ENCODE measurements at places on chromosomes 13 and 19. TPM values are rescaled to one million over a fixed set of nuclear protein-coding genes. Genes with fewer than 3 reads are reported as not detected.

- H3K36me3 ChIP-seq, result no peaks in the 10 kb centered on the region
- DNase-seq, result no peak
- no peak overlapping the region for H3K4me3 ChIP-seq
- H3K27ac ChIP-seq, result no peak overlapping the region
Measured at GRCh38 chr13:100129605-100130004, 40.7 kb downstream of the PCCA start.

GRCh38 chr19:43699506-43700394 lies 16.1 kb upstream of the IRGC start:
- no peaks in the 10 kb centered on the region for H3K27me3 ChIP-seq
- DNase-seq, result no peak
- no peaks in the 10 kb centered on the region for H3K4me1 ChIP-seq
- peak overlapping the region; percentile 28 for H3K4me3 ChIP-seq

- peaks cover 6% of the 10 kb centered on the region for H3K4me1 ChIP-seq
- no peaks in the 10 kb centered on the region for H3K36me3 ChIP-seq
- peak overlapping the region; percentile 86 for H3K4me3 ChIP-seq
- H3K27me3 ChIP-seq, result no peaks in the 10 kb centered on the region
- peak overlapping the region; percentile 62 for H3K27ac ChIP-seq
Measured at GRCh38 chr19:17244618-17245534, 843 bp downstream of the NR2F6 start.

GET3 gene
- total RNA-seq, result 62.6 TPM

CDKN2D gene
- total RNA-seq, result 8.8 TPM

DNA sequence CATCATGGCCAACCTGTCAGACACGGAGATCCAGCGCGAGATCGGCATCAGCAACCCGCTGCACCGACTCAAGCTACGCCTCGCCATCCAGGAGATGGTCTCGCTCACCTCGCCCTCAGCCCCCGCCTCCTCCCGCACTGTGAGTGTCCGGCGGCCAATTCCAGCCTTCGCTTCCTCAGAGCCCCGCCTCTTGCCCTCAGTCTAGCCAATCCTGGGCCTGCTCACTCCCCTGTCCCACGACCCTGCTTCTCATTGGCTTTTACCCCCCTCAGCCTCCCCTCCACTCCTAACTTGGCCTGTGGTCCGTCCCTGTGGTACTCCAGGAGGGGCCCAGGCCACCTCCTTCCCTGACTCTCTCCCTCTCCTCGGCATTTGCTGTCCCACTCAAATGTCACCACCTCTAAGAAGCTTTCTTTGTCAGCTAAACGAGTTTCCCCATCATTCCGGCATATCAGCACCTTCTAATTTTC lies 12.3 kb downstream of the HRC start:
- peak overlapping the region; percentile 71 for H3K4me3 ChIP-seq
- no peaks in the 10 kb centered on the region for H3K36me3 ChIP-seq
- H3K27me3 ChIP-seq, result no peaks in the 10 kb centered on the region
- H3K4me1 ChIP-seq, result peaks cover 7% of the 10 kb centered on the region

DNA sequence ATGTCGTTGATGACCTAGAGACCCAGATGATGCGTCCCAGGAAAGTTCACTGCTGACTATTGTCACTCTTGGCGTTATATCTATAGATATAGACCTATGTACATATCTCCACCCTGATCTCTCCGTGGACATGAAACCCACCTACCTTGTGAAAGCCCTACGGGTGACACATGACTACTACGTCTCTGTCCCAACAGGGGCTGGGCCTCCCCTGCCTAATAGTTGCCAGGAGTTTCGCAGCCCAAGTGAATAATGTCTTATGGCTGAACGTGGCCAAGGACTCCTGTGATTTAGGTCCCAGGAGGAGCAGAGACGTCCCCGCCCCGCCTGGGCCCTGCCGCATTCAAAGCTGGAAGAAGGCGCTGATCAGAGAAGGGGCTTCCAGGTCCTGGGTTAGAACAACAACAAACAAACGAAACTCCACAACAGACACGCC lies 4.9 kb upstream of the POU4F1 start:
- no peak for DNase-seq
- H3K36me3 ChIP-seq, result no peaks in the 10 kb centered on the region
- H3K27me3 ChIP-seq, result peaks cover 12% of the 10 kb centered on the region
- H3K27ac ChIP-seq, result no peak overlapping the region
- H3K4me1 ChIP-seq, result peaks cover 5% of the 10 kb centered on the region

- H3K4me3 ChIP-seq, result no peak overlapping the region
- H3K27ac ChIP-seq, result peak overlapping the region; percentile 90
- no peak for DNase-seq
- peaks cover 20% of the 10 kb centered on the region for H3K4me1 ChIP-seq
- no peaks in the 10 kb centered on the region for H3K27me3 ChIP-seq
- no peaks in the 10 kb centered on the region for H3K36me3 ChIP-seq
Measured at GRCh38 chr13:113926301-113926761, 47.5 kb downstream of the C13orf46 start.

CD209 gene
- 2.3 TPM for total RNA-seq

SRRM5 gene
- total RNA-seq, result 0.32 TPM

GRCh38 chr13:43402380-43402779 lies 379.0 kb downstream of the DNAJC15 start:
- no peaks in the 10 kb centered on the region for H3K36me3 ChIP-seq
- no peak overlapping the region for H3K4me3 ChIP-seq
- DNase-seq, result no peak
- H3K27ac ChIP-seq, result no peak overlapping the region

EDNRB gene
- total RNA-seq, result 22.8 TPM

- no peaks in the 10 kb centered on the region for H3K27me3 ChIP-seq
- H3K36me3 ChIP-seq, result no peaks in the 10 kb centered on the region
- no peaks in the 10 kb centered on the region for H3K4me1 ChIP-seq
- no peak overlapping the region for H3K27ac ChIP-seq
- peak overlapping the region; percentile 19 for H3K4me3 ChIP-seq
Measured at GRCh38 chr13:20495087-20496023, 30.3 kb downstream of the CRYL1 start.

ADM5 gene
- total RNA-seq, result 2.9 TPM

DNA sequence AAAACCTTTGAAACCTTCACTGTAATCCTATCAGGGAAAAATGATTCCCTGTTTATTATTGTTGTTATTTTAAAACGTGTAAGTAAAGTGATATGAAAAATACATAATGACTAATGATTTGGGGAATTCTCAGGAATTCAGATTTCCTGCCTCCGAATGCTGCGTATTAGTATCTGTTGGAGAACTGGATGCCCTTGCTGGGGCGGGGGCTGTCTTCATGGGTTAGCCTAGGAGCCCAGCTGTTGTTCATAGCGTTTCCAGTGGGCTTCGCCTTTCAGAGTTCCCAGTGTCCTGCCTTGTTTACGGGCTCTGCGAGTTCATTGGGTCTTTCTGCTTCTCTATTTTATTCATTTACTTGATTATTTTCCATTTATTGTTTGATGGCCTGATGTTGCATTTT lies 18.4 kb downstream of the NAXD start:
- H3K4me1 ChIP-seq, result no peaks in the 10 kb centered on the region
- H3K4me3 ChIP-seq, result no peak overlapping the region
- H3K27me3 ChIP-seq, result no peaks in the 10 kb centered on the region
- no peak overlapping the region for H3K27ac ChIP-seq
- DNase-seq, result no peak

- H3K4me3 ChIP-seq, result no peak overlapping the region
- no peak overlapping the region for H3K27ac ChIP-seq
- H3K27me3 ChIP-seq, result no peaks in the 10 kb centered on the region
- no peaks in the 10 kb centered on the region for H3K36me3 ChIP-seq
Measured at GRCh38 chr19:48806818-48807589, 3.8 kb downstream of the BCAT2 start.

GRCh38 chr13:106528718-106529414 lies 6.6 kb downstream of the EFNB2 start:
- no peaks in the 10 kb centered on the region for H3K27me3 ChIP-seq
- no peaks in the 10 kb centered on the region for H3K36me3 ChIP-seq
- no peak for DNase-seq
- no peak overlapping the region for H3K4me3 ChIP-seq

- no peak for DNase-seq
- no peaks in the 10 kb centered on the region for H3K36me3 ChIP-seq
- no peaks in the 10 kb centered on the region for H3K27me3 ChIP-seq
- H3K4me1 ChIP-seq, result no peaks in the 10 kb centered on the region
- H3K4me3 ChIP-seq, result no peak overlapping the region
- H3K27ac ChIP-seq, result no peak overlapping the region
Measured at GRCh38 chr13:34546344-34547250, 395.5 kb upstream of the NBEA start.

DNA sequence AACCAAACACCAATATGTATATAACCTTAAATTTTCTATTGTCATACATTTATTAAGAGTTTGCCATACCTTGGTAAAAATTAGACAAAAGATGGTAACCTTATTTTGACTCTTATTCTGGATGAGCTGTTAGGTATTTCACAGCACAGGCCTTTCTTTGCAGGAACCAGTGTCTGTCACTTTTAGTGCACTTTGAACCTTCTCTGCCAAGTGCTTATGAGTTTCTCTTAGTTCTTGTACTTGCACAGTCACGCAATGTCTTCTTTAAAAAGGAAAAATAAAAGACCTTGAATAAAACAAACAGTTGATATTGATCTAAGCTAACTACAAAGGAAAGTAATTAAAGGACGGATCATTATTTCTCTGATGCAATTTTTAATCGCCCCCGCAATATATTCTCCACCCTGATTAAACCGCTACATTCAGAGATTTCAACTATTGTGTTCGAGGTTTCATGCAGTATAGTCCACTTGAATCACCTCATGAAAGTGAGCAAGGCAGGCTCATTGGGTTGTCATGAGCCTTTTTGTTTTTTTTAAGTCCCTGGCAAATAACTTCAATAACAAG lies 534.5 kb downstream of the KLF5 start:
- H3K4me3 ChIP-seq, result no peak overlapping the region
- H3K36me3 ChIP-seq, result no peaks in the 10 kb centered on the region
- H3K27ac ChIP-seq, result no peak overlapping the region
- H3K27me3 ChIP-seq, result no peaks in the 10 kb centered on the region
- H3K4me1 ChIP-seq, result no peaks in the 10 kb centered on the region

LAIR1 gene
- 23.1 TPM for total RNA-seq

MYH14 gene
- total RNA-seq, result 19.3 TPM

MBD3L2 gene
- not detected for total RNA-seq

RNF17 gene
- 0.29 TPM for total RNA-seq

- H3K4me1 ChIP-seq, result peaks cover 7% of the 10 kb centered on the region
- peak overlapping the region; percentile 54 for H3K27ac ChIP-seq
- H3K4me3 ChIP-seq, result no peak overlapping the region
- no peaks in the 10 kb centered on the region for H3K27me3 ChIP-seq
- H3K36me3 ChIP-seq, result no peaks in the 10 kb centered on the region
Measured at GRCh38 chr13:98415326-98416070, 161.4 kb downstream of the STK24 start.
